Fibroblast of lung (primary cell): ENCODE measurements at places on chromosomes 1 and 21.
A peak's percentile ranks its signal among the peaks of the same experiment; 100 is the strongest.

- peak; percentile 62 for DNase-seq
These were observed 905 bp downstream of the BTBD19 start for GRCh38 chr1:44808938-44809917.

DNA sequence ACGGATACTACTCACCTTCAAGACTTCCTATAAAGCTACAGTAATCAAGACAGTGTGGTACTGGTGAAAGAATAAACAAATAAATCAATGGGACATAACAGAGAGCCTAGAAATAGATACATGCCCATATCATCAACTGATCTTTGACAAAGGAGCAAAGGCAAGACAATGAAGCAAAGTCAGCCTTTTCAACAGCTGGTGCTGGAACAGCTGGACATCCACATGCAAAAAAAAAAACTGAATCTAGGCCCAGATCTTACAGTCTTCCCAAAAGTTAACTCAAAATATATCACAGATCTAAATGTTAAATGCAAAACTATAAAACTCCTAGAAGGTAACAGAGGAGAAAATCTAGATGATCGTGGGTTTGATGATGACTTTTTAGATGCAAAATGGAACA is 170.3 kb downstream of the MIS18A start:
- DNase-seq = no peak

GRCh38 chr21:32046191-32046590 is 173.4 kb downstream of the HUNK start:
- no peak for DNase-seq

DNA sequence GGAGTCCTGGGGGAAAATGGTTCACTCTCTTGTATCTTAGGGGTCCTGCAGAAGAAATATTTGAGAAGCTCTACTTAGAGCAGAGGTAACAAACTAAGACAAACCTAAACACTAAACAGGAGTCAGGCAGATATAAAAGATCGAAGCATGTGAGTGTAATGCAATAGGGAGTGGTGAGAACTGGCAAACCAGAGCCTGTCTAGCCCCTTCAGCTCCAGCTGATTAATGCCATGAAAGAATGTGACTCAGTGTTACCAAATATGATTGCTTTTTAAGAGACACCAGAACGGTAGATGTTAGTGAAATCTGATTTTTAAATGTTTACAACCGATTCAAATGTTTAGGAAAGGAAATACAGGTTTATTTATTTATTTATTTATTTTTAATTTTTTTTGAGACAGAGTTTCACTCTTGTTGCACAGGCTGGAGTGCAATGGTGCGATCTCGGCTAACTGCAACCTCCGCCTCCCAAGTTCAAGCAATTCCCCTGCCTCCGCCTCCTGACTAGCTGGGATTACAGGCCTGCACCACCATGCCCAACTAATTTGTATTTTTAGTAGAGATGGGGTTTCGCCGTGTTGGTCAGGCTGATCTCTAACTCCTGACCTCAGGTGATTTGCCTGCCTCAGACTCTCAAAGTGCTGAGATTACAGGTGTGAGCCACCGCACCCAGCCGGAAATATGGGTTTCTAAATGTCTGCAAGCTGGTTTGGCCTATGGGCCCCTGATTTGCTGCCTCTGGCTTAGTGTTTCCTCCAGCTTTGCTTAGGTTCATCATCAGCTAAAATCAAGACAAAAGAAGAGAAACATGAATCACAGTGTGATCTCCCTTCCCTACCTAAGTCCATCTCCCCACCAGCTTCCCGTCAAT is 12.2 kb downstream of the TXNIP start:
- no peak for DNase-seq

DNA sequence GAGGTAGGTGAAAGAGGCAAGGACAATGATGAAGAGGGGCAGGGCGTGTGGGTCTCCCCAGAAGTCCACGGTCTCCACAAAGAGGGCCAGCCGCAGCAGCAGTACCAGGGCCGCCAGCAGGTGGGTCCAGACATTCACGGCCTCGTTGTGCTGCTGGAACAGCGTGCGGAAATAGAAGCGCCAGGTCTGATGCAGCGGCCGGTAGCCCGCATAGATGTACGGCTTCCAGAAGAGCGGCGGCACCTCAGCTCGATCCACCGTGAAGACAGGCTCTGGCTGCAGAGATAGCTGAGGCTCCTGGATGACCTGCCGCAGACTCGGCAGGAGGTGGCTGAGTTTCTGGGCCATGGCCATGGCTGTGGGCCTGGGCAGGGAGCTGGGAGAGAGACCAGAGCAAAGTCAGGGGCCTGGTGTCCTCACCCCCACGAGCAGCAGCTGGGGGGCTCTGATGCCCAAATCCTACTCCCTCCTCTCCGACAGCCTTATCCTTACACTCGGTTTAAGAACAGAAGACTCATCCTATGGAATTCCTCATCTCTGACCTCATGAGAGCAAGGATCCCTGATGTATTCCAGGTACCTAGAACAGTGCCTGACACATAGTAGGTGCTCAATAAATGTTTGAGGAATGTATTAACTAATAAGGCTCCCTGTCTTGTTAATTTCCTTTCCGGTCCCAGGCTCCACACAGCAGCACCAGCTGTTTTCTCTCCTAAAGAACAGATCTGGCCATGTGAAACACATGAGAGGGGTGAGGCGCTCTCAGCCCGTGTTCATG is 4.4 kb upstream of the AUNIP start:
- DNase-seq = no peak

GRCh38 chr1:214026985-214027384 is 39.2 kb downstream of the PROX1 start:
- DNase-seq = no peak

DNA sequence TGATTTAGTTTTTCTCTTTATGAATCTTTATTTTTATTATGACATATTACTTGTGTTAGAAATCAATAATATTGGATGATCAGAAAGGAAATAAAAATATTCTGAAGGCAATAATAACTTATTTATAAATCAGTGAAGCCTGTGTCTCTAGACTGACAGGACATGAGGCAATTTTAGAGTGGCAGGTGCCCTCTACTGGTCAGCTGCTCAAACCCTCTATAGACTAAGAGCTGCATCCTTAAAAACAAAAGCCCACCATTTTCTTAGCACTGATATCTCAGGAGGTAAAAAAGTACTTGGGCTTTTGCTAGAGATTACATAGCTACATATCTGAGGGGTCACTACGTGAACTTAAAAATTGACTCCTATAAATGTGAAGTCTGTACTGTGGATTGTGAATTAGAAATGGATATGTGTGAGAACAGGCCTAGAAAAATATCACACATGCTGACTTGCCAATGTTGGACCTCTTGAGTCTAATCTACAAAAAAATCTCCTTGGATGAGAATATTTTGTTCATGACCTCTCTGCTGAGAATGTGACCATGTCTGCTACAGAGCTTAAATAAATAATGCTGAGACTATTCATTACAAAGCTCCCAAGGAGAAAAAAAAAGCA is 597.9 kb upstream of the ADAMTS5 start:
- DNase-seq = peak; percentile 78

DNA sequence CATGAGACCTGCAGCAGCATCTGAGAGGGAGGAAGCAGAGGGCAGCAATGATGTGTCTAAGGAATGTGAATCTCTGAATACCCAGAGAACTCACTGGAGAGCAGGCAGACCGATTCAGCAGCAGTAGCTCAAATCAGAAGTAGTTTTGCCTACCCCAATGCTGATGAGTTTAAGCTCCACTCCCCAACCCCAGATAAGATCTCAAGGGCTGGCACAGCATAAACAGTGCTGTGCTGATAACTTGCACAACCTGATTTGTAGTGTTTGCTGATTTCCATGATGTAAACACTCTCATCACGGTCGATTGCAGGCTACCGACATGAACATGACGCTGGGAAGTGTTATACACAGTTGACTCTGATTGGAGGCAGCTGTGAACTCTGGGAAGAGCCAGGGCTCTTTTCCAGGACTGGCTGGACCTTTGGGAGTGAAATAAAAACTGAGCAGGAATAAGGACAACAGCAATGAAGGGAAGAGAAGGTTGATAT is 11.2 kb upstream of the HMGCS2 start:
- peak; percentile 87 for DNase-seq

- DNase-seq = no peak
These were observed 244.4 kb downstream of the CHRM3 start for GRCh38 chr1:239630767-239631166.

GRCh38 chr1:226960256-226960655 is 20.2 kb downstream of the COQ8A start:
- no peak for DNase-seq

DNA sequence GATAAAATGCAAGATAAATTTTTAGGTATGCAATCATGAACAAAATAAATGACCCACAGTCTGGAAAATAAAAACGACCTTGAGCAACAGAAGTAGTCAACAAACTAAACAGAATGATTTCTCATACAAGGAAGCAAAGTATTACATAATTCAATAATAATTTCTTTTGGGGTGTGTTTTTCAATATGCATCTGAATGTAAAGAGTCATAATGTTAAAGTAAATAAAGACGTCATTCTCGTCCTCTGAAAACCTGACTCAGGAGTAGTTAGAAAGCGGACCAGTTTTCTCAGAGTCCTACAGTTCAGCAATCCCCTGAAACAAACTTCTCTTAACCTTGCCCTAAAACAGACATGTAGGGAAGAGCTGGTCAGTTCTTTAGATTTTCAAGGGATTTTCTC is 18.6 kb downstream of the CDC42BPA start:
- DNase-seq = peak; percentile 41

DNA sequence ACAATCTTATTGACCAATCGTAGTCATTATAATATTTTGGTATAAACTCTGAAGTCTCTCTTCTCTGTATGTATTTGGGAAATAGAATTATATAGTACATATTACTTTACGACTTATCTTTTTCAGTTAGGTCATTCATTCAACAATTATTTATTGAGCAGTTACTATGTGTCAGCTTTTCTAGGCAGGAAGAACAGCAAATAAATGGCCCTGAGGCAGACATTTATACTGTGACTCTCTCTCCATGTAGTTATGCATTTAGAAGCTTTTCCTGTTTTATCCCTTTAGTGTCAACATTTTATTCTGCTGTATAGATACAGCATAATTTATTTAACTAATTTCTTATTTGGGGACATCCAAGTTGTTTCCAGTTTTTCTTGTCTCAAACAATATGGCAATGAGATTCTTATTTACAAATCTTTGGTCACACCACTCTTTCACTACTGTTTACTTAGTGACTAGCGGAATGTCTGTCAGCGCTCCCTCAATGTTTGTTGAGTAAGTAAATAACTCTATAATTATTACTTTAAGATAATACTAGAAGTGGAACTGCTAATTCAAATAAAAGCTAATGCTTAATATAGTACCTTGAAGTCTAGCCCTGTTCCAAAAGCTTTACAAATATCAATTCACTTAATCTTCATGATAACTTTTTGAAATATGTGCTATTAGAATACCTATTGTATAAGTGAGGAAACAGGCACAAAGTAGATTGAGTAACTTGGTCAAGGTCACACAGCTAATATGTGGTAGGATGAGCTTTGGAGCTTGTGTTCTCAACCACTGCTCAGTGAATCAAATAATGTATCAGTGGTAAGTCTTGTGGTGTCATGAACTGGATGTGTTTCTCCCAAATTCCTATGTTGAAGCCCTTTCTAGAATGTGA is 465.6 kb downstream of the SIPA1L2 start:
- DNase-seq = no peak

GRCh38 chr1:88935522-88936222 is 44.3 kb upstream of the GTF2B start:
- DNase-seq = peak; percentile 30

GRCh38 chr1:11339346-11340232 is 66.6 kb downstream of the UBIAD1 start:
- no peak for DNase-seq

- no peak for DNase-seq
These were observed 48.6 kb downstream of the ITSN1 start for GRCh38 chr21:33690874-33691273.

DNA sequence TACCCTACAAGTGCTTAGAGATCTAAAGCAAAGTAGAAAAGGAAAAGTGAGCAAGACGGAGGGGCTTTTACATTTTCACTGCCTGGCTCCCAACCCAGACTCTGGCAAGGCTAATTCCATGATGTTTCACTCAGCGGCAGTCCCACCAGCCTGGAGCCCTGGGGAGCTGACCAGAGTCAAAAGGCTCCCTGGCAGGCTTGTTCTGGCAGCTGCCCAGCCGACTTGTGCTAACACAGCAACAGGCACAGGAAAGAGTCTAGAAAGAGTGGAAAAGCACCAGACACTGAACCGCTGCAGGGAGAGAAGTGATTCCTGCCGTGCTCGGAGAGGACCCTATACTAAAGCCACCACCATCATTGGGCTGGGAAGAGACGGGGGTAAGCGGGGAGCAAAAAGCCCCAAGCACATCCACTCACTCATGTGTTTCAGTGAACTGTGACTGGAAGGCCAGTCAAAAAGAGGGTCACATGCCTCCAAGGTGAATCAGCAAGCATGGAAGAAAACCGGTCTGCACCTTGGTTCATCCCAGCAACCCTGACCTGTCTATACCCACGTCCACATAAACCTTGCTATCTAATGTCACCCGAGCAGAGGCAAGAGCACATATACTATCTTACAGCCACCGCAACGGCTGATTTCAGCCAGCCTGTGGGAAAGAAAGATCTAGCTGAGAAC is 8.0 kb downstream of the SMIM12 start:
- peak; percentile 14 for DNase-seq

DNA sequence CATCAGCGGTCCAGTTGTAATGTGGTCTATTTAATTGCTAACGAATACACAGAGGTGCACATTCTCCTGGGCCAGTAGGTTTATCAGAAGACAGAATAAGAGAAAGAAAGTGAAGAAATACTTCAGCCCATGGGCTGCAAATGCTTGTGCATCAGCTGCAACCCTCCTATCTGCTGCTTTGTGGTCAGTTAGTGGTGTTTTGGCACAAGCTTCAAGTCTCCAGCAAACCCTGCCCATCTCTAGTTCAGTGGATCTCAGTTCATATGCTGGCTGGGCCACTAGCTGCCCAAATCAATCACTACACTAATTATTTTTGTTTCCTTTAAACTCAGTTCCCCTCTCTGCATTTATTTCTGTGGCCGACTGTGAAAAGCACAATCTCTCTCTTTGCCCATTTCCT is 124.2 kb downstream of the KCNJ6 start:
- peak; percentile 74 for DNase-seq

- no peak for DNase-seq
These were observed 296.8 kb upstream of the KAZN start for GRCh38 chr1:14301704-14302024.

DNA sequence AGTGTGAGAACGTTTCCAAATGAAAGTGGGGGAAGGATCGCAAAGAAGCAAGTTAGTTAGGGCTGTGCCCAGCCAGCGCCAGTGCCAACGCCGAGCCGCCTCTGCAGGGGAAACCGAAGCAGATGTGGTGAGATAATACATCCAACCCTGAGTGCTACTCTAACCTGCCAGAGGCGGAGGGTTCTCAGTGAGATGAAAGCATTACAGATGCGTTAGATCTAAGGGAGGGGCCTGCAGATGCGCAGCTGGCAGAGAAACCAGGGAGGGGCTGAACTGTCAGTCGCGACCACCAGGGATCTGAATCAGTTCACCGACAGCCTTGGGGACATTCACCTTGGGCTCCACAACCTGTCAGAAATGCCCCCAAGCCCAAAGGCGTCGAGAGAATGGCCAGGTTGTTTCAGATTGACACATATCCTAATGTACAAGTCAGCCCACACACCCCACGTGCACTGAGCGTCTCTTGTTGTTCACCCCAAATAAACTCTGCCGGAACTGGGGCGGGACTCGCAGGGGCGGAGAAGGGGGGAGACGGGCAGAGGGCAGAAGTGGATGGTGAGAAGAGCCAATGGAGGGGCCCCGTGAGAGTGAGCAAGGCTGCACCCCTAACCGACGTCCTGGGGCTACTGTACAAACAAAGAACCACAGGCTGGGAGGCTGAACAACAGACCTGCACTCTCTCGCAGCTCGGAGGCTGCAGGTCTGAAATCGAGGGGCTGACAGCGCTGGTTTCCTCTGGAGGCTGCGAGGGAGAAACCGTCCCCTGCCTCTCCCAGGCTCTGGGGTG is 8.7 kb upstream of the UMODL1 start:
- DNase-seq = no peak
